ENCODE measurements at places on chromosomes 12 and 14.

- DNase-seq = no peak
These were observed 89.8 kb downstream of the RERG start for GRCh38 chr12:15131431-15131830.

DNA sequence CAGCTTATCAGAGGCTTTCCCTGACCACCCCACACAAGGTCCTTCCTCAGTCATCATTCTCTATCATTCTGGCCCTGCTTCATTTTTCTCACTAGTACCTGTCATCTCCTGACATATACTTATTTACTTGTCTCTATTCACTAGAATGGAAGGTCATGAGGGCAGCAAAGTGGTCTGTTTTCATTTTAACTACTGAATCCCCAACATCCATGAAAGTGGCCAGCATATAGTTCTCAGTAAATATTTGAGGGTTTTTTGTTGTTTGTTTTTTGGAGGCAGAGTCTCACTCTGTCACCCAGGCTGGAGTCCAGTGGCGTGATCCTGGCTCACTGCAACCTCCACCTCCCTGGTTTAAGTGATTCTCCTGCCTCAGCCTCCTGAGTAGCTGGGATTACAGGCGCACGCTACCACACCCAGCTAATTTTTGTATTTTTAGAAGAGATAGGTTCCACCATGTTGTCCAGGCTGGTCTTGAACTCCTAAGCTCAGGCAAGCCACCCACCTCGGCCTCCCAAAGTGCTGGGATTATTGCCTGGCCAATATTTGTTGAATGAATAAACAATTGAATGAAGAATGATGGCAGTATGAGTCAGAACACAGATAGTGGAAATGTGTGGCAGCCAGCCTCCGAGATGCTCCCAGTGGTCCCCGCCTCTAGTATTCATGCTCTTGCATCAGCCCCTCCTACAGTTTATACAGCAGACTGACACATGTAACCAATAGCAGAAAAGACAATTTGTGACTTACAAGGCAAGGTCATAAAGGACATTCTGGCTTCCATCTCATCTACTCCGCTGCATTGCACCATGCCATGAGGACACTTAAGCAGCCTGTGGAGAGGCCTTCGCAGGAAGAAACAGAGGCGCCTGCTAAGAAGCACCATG is 7.0 kb upstream of the ANO6 start:
- DNase-seq = no peak

GRCh38 chr12:128974881-128975280 is 121.6 kb downstream of the GLT1D1 start:
- DNase-seq = no peak

DNA sequence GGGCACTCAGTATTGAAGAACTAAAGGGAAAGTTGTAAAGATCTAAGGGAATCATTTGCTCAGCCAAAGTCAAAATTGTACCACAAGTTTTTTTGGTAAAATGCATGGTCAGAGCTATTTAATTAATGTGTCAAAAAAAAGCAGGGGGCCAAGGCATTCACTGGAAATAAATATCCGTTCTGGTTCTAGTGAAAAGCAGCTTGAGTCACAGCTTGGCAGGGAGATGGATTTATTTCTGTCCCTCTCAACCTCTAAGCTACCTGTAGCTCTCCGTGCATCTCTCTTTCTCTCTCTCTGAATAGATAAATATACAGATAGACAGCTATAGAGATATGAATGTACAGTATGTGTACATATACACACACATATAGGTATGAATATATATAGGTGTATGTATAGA is 554.4 kb upstream of the TMEM132C start:
- DNase-seq = no peak

All from T follicular helper cell (primary cell).